ENCODE measurements at places on chromosomes 7 and 10.

DNA sequence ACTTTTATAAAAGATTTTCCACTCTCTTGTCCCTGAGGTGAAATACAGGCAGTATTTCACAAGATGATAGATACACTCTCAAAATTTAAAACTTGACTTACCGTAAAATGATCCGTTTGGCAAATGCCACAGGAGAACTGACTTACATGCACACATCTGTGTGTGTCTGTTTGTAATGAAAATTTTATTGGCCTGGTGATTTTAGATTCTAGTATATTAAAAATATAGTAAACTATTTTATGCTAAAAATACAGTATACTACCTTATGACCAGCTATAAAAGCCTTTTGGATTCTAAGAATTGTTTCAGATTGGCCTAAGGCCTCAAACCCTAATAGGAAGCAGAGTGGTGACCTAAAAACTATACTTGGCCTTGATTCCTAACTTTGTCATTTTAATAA is 362.7 kb downstream of the IPMK start:
- no peak for DNase-seq

GRCh38 chr7:159067576-159068487 is 76.8 kb downstream of the VIPR2 start:
- DNase-seq: no peak

DNA sequence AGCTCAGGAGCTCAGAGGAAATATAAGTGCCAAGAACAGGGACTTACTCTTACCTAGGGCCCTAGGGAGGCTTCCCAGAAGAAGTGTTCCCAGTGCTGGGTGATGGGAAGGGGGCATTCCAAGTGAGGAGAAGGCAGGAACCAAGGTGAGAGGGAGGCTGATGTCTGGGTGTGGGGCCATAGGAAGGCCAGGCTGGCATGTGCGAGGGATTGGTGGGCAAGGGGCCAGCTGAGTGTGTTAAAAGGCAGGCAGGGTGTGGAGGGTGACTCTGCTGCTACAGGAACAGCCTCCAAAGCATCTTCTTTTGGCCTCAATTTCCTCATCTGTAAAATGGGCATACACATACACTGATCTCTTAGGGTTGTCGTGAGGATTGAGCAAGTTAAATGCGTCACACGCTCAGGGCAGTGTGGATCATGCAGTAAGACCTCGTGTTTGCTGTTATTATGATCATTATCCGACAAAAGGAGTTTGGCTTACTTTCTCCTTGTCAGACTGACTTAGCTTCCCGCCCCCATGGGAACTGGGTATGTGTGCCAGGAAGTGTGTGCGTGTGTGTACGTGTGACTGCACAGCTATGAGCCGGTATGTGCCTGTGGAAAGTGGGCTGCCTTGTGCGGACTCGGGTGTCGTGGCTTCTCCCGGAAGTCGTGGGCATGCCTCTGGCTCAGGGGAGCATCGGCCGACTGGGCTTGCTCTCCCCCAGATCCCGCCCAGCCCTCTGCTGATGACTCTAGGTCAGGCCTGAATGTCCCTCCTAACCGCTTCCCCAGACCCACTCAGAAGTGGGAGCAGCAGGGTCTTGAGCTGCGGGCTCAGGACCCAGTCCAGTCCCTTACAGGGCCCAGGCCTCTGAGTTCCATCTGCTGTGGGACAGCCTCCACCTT is 59.6 kb downstream of the NEURL1 start:
- DNase-seq: no peak

DNA sequence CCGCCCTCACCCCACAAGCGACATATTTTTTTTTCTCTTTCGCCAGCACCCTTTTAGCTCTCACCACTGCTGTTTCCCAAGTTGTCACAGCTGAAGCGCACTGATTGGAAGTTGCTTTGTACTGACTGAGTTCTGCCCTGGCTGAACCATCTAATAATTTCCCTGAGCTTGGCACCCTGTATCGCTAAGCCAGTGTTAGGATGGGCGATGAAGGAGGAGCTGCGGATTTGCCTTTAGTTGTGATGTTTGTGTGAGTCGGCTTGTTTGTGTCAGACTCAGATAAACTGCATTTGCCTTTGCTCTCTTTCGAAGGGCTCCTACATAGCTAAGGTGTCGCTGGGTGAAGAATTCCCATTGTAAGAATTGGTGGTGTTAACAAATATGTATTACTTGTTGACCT is 1.3 kb upstream of the ATXN7L1 start:
- no peak for DNase-seq

GRCh38 chr7:3011211-3011852 is 32.3 kb downstream of the CARD11 start:
- DNase-seq: no peak

DNA sequence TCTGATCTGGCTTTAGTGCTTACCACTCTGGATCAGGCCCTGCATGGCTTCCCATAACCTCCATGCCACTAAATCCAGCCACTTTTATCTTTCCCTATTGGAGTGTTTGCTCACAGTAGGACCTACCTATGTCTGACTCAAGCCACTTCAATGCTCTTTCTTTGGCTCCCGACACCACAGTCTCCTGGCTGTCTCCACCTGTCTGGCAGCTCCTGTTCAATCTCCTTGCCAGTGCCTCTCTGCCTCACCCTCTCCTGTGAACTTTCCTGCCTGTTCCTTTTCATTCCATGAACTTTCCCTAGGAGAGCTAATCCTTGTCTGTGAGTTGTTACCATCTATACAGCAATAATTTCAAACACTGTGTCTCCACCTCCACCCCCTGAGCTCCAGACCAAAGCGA is 82.6 kb upstream of the UCN3 start:
- DNase-seq: no peak

DNA sequence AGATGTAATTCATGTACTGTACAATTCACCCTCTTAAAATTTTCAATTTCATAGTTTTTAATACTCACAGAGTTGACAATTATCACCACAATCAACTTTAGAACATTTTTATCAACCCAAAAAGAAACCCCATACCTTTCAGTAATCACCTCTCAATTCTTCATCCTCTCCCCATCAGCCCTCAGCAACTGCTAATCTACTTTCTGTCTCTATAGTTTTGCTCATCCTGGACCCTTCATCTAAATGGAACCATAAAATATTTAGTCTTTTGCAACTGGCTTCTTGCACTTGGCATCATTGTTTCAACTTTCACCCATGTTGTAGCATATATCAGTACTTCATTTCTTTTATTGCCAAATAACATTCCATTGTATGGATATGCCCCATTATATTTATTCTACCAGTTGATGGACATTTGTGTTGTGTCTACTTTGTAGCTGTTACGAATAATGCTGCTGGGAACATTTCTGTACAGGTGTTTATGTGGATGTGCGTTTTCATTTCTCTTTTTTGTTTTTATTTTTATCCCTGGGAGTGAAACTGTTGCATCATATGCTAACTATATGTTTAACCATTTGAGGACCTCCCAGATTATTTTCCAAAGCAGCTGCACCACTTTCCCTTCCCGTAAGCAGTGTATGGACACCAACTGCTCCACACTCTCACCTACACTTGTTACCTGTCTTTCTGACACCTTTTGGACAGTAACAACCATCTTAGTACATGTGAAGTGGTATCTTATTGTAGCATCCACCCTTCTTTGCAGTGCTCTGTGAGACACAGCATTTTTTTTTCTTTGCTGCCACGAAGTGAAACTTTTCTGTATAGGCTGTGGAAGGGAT is 65.4 kb upstream of the APBB1IP start:
- no peak for DNase-seq

DNA sequence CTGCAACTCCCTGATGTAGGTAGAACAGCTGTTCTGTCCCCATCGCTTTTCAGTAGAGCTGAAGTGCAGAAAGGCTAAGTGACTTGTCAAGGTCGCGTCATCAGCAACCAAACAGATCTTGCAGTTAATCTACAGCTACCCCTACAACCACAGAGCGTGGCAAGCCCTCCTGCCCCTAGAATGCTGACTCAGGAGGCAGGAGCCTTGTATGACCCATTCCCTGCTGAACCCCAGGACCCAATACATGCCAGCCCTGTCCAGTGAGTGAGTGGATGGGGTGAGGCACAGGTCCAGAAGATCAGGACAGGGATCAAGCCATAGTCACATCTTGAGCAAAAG is 26.6 kb upstream of the GJD4 start:
- DNase-seq: no peak

DNA sequence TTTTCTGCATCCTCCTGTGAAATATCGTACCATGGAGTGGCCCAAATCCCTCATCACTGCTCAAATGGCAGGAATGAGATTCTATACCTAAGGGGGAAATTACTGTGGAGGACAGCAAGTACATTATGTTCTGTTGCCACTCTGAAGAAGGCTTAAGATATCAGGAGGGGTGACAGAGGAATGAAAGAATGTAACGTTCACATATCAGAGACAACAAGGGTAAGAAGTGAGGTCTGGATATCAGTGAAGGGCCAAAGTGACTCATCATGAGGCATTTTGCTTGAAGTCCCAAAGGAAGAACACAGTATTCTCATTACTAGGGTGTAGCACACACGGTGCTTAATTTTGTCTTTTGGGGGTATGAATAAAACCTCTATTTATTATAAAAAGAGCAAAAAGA is 71.5 kb upstream of the SLC13A1 start:
- DNase-seq: no peak

DNA sequence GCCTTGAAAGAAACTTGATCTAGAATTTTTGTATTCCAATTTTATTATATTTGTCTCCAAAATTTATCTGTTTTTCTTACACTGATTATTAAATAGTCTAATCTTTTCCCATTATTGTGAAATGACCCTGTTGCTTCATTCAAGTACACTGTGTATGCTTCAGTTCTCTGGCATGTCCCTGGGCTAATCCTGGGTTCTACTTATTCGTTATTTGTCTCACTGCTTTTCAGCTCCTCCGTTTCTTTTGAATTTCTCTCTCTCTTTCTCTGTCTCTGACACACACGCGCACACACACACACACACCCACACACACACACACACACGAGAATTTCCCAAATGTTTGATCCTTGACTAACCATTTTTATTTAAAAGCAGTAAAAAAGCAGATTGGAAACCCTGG is 768.6 kb downstream of the NRG3 start:
- no peak for DNase-seq

DNA sequence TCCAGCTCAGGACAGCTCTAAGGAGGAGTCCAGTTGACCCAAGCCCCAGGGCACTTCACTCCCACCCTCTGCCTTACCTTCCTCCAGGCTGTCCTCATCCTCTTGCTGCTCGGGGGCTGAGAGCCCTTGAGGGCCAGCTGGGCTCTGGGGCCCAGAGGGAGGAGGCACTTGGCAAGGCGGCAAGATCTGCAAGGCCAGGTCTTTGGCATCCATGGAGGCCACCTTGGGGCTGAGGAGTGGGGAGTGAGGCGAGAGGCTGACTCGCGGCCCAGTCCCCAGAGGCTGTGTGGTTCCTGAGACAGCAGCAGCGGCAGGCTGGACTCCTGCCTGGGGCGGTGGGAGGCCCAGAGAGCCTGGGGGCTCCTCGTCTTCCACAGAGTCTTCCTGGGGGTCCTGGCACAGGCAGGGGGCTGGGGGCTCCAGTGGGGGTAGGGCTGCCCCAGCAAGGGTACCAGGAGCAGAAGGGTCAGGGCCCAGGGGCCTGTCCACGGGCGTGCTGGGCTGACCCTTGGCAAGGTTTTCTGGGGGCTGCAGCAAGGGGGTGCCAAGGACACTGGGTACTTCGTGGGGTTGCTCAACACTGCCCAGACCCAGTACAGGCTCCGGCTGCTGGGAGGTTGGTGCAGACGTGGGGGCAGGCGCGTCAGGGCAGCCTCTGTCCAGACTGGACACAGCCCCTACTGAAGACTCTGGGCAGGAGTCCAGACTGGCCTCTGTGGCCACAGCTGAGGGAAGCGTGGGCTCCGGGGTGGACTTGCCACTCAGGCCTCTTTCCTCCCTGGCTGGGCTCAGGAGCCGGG is 6.5 kb downstream of the NACAD start:
- DNase-seq: no peak

- DNase-seq: no peak
These were observed 247.7 kb downstream of the IPMK start for GRCh38 chr10:58019863-58020537.

DNA sequence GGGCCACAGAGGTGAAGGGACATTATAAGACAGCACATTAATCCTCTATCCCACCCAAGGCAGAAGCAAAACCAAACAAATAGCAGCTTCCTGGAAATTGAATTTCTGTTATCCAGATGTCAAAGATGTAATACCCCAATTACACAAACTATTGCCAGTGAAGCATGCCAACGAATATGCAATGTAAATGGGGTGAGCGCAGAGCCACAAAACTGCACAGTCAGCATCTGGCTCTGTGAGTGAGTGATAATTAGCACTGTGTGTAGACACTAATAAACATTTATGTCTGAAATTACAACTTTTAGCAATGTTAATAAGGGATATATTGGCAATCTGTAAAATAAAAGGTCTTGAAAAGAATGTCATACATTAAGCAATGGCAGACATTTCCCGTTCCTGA is 3.2 kb downstream of the BEND7 start:
- no peak for DNase-seq

- no peak for DNase-seq
These were observed 41.1 kb downstream of the AKR1E2 start for GRCh38 chr10:4867109-4867519.

DNA sequence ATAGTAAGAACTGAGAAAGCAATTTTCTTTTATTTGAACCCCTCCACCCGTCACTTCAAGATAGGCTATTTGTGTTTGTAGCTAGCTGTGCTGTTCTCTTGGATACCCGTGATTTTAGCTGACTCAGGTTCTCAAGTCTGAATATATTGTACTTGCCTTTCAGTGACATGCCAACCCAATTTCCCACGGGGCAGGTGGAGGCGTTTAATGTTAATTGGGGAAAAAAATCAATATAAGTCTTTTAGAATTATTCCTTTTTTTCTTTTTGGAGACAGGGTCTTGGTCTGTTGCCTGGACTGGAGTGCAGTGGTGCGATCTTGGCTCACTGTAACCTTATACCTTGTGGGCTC is 36.4 kb downstream of the ZRANB1 start:
- DNase-seq: no peak

DNA sequence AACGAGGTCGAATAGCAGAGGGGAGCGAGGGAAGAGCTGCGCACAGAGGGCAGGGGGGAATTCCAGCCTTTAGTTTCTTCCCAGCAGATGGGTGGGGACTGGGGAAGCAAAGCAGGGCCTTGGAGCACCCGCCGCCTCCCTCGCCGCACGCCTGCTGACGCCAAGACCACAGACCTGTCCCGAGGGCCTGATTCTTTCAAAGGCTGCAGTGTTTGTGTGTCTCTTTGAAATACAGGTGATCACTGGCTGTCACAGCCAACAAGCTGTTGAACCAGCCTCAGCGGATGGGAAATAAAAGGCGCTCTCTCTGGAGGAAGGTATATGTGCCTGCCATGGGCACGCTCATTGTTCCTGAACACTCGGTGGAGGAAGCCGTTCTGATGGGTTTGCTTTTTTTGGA is 119.3 kb downstream of the FAM53B start:
- DNase-seq: no peak

DNA sequence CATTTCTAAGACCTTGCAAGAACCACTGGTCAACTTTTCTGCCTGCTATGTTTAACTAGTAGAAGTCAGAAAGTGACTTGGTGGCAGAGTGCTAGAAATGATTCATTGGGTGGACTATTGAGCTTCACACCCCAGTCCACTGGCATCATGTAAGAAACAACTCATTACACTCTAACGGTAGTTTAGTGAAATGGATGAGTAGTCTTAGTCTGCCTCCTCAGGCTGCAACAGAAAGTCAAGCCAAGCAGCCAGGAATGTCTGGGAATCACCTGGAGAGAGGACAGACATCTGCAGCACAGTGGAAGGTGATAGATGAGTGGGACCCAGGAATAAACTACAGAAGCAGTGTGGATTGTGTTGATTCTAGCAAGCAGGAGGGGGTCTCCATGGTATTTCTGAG is 125.4 kb downstream of the AUTS2 start:
- DNase-seq: no peak

All from stimulated activated CD8-positive, alpha-beta memory T cell treated with anti-CD3 and anti-CD28 coated beads, Interleukin-4, amount 100 ng/mL, for 48 hours (primary cell).